ENCODE measurements at places on chromosomes 11 and 22. TPM values are rescaled to one million over a fixed set of nuclear protein-coding genes. Genes with fewer than 3 reads are reported as not detected.

TPBGL gene
- not detected for total RNA-seq

DNA sequence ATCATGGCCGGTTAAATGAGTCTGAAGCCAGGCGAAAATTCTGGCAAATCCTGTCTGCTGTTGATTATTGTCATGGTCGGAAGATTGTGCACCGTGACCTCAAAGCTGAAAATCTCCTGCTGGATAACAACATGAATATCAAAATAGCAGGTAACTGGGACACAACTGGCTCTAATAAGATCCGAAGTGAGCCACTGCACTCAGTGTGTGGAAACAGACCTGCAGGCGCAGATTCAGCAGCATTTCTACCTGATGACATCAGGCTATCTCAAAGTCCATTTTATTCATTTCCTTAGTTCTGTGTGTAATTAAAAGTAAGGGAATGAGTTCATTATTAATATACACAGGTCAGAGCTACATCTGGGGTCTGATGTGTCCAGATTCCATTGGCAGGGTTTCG, 78.2 kb downstream of the PPP2R1B start:
- DNase-seq = no peak

- no peak for DNase-seq
Observed at GRCh38 chr11:130396965-130397364, 31.4 kb downstream of the ADAMTS8 start.

DNA sequence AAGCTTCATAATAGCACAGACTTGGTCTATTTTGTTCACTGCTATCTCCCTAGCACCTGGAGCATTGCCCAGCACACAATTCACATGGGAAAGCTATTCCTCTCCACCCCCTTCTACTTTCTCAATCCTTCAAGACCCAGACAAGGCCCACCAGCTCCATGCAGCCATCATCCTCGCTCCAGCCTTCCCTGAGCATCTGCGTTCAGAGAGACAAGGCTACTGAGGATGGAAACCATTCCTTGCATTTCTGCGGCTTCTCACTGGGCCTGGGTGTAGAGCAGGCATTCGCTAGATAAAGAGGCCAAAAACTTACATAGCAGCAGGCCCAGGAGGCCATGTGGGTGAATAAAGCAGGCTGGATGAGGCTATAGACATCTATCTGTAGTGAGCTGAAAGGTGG, 530.8 kb downstream of the BUD13 start:
- no peak for DNase-seq

DNA sequence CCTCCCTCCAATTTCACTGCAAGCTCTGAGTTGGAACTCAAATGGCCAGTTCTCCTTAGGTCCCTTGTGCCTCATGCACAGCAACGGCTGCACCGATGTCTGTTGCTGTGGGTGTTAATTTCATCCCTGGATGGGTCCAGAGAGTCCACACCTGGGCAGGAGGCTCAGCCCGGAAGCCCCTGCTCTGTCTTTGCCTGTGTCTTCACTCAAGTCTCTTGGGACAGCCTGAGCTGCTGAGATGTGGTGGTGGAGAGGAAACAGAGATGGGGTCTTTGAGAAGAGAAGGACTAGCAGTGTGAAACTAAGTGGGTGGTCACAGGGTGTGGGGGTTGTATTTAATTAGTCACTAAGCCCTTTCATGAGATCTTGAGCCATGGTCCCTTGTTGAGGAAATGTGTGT, 109.3 kb downstream of the NECTIN1 start:
- no peak for DNase-seq

DNA sequence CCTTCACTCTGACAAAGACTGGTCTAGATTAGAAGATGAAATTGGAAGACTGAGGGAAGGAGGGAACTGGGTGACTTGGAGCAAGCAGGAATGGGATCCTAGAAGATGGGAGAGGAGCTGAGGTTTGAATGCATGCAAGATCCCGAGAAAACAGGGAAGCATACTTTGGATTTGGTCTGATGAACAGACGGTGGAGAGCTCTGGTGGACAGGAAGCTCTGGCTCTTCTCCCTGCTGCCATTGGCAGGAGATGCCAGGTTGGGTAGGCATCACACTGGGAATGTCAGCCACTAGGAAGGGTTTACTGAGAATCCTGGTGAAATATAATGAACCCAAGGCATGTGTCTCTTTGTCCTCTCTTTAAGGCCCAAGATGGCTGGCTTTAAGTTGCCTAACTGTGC, 16.5 kb downstream of the NAV2 start:
- no peak for DNase-seq

- DNase-seq = no peak
Observed at GRCh38 chr11:28730336-28730735, 622.1 kb downstream of the METTL15 start.

GRCh38 chr11:68678031-68678441, 6.3 kb upstream of the GAL start:
- no peak for DNase-seq

TRIM48 gene
- total RNA-seq = not detected
